Right lung (tissue), 10 donors: ENCODE measurements at places on chromosomes 12 and 14. TPM values are rescaled to one million over a fixed set of nuclear protein-coding genes. Genes with fewer than 3 reads are reported as not detected.

- DNase-seq: no peak
Observed at GRCh38 chr12:11638315-11638916, 11.1 kb upstream of the ETV6 start.

GRCh38 chr12:111359914-111360276, 9.0 kb downstream of the PHETA1 start:
- DNase-seq: no peak

GRCh38 chr12:83092606-83093005, 405.9 kb downstream of the TMTC2 start:
- DNase-seq: no peak

GRCh38 chr12:98735821-98736220, 90.7 kb downstream of the APAF1 start:
- no peak for DNase-seq

DNA sequence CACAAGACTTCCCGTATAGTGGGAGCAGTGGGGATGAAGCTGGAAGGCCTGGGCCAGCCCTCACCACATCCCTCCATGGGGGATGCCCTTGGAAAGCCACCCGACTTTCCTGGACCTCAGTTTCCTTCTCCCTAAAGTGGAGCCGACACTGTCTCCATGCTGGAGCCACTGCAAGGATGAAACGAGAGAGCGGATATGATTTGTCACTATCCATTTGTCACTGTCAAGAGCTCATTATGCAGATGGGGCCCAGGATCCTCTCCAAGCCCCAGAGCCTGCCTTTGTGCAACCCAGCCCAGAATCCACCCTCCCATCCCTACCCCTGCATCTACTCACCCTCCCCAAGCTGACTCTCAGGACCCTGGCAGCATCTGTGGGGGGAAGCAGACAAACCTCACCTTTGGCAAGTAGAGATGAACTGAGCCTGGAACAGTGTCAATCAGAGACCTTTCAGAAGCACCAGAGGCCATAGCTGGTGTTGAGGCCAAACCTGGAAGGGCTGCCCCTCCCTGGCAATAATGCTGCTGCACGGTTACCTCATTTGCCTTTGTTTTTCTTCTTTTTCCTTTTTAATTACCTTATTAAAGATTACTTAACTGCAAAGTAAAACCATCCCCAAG, 287.7 kb upstream of the RTL1 start:
- DNase-seq: no peak

CDH24 gene
- 12.2 TPM for polyA plus RNA-seq

IL26 gene
- polyA plus RNA-seq: not detected

AMDHD1 gene
- polyA plus RNA-seq: 0.68 TPM

KRT75 gene
- not detected for polyA plus RNA-seq

SERPINA1 gene
- 5.6 TPM for polyA plus RNA-seq
